ENCODE measurements at places on chromosomes 13 and 19.

DNA sequence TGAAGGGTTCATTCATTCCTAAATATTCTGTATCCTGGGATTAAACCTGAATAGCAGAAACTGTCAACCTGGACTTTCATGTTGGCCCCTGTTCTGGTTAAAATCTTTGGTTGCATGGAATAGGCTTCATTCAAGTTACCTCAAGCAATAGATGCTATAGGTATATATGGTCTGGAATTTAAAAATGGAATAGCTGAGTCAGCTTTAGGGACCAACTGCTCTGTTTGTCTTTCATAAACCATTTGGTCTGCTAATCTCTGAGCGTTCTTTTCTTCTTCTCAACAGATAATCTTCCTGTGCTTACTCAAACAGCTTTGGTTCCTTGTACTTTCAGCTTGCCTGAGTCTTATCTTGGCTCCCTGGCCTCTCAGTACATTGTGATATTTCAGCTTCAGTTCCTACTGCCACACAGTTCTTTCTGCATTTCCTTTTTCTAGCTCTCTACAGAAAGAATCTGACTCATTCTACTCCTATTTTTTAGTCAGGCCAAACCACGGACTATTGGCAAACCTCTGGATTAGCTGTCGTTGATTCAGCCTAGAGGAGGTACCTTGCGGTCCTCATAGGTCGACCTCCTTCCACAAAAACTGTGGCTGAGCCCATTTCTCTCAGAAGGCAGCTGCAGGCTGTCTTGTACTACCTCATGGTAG, 35.9 kb upstream of the MAB21L1 start:
- no peak for DNase-seq

DNA sequence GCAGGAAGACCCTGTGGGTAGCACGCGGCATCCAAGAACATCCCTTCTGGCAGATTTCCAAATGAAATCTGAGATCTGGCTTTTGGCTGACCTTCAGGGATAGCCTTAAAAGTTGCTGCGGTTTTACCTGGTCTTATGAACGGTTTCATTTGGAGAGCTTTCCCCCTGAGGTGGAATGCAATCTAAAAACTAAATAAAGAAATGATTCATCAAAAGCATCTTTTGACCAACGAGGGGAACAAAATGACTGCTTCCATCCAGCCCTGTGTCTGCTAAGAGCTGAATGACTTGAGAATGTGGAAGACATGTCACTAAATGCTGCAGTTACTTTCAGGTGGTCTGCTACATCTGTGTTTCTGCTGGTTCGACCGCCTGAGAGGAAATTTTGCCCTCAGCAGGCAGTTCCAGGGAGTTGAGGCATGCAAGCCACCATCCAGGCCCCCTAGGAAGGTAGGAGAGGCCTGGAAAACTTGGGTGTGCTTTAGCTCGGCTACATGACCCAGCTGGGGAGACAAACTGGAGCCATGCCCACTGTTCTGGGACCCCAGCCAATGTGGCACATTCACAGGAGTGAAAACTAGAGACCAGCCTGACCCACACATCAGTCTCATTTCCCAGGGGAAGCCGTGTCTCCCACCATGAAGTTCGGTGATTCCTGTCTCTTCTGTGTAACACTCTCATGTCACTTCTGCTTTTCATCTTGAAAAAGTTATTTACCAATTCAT, 175.1 kb upstream of the KL start:
- DNase-seq, result no peak

DNA sequence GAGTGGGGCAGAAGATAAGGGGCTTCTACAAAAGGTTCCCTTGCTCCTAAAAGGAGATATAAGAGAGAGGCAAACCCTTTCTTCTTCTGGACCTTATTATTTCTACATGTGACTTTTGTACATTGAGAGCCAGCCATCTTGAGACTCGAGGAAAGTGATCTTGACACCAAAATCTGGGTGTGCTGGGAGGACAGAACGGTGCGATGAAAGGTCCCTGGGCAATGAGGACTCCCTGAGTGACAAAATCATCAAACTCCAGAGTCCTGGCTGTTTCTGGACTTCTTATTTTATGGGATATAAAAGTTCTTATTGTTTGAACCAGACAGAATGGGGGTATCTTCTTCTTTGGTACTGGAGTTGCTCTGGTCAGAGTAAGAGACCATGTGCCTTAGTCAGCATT, 411.0 kb downstream of the ZNF536 start:
- no peak for DNase-seq

DNA sequence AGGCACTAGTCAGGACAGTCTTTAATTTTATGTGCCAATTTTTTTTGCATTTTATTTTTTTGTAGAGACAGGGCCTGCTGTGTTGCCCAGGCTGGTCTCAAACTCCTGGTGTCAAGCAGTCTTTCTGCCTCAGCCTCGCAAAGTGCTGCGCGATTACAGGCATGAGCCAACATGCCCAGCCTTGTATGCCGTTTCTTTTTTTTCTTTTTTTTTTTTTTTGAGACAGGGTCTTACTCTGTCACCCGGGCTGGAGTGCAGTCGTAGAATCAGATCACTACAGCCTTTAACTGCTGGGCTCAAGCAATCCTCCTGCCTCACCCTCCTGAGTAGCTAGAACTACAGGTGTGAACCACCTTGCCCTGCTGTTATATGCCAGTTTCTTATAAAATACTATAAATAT, 26.4 kb downstream of the BORA start:
- DNase-seq, result no peak

- DNase-seq, result no peak
Measured at GRCh38 chr19:56919308-56919995, 78.9 kb upstream of the PEG3 start.

- DNase-seq, result no peak
Measured at GRCh38 chr19:33950091-33950750, 153.6 kb downstream of the KCTD15 start.

- peak; percentile 8 for DNase-seq
Measured at GRCh38 chr13:32587811-32588170, 1.5 kb downstream of the PDS5B start.

- DNase-seq, result peak; percentile 75
Measured at GRCh38 chr19:6086068-6086788, 24.1 kb downstream of the RFX2 start.

All from dermis microvascular lymphatic vessel endothelial cell (primary cell).